Stimulated activated CD4-positive, alpha-beta T cell treated with anti-CD3 and anti-CD28 coated beads, Interleukin-12 subunit alpha, Interleukin-12 subunit beta, amount 100 ng/mL, for 4 hours (primary cell): ENCODE measurements at places on chromosomes 5 and 9.

DNA sequence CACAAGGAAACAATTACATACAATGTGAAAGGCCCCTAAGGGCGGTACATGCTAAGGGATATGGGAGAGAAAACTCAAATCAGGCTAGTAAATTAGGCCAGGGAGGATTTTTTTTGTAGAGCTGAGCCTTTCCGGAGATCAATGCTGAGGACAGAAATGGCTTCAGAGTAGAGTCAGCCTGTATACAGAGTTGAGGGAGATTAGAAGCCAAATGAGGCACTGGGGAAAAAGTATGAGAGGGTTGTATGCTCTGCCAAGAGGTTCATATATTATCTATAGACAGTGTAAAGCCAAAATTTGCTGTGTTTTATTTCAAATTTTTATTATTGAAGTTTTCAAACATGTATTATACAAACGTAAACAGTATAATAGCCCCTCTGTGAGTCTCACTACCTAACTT, 103.1 kb downstream of the BNC2 start:
- DNase-seq = no peak

DNA sequence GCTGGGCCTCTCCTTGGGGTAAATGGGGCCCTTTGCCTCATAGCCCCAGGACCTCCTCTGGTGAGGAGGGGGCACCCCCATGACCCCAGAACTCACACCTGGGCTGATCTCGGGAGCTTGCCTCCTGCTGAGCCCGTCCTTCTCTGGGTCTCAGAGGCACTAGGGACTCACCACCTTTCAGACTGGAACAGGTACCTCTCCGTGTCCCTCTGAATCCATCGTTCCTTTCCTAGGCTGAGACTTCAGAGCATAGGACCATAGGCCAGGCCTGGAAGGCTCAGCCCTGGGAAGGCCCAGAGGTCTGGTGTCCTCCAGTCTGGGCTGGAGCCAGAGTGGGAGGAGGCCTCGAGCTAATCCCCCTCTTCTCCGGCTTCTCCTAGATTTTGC, 97.9 kb downstream of the CACNA1B start:
- DNase-seq = no peak

- no peak for DNase-seq
These were observed 167.0 kb upstream of the PIK3R1 start for GRCh38 chr5:68048516-68048915.

DNA sequence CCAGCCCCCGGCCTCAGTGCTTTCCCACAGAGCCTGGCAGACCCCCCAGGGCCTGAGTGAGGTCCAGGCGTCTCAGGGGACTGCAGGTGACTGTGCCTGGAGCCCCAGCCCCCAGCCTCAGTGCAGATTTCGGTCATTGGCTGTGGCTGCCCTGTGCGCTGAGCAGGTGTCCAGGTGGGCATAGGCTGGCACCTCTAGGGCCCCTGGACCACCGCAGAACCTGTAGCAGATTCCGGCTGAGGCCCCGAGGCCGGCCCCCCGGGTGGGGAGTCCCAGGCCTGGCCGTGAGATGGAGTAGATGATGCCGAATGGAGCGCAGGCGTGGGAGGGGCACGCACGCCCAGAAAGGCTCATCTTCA, 12.1 kb downstream of the EXD3 start:
- DNase-seq = no peak

DNA sequence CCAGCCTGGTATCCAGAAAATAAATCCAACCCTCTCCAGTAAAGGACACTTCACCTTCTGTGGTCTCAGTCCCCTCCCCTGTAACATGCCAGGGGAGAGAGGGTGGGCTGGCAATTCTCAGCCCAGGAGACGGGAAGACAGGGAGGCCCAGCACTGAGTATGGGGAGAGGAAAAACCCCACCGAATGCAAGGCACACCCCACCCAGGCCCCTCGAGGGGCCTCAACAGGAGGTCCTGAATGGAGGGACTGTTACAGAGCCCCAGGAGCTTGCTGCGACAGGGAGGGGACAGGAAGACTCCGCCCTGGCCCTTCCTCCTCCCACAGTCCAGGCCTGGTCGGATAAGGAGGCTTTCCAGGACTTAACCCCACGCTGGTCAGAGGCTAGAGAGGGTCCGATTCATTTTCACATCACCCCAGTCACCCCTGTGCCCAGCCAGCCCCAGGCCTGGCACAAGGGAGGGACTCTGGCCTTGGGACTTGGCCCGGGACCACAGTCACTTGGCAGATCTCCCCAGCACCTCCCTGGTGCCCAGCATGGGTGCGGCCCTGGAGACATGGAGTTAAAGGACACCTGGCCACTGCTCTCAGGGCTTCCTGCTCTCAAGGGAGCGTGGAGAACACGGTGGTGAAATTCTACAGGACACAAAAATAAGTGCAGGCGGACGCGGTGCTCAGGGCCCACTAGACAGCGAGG, 44.9 kb upstream of the STXBP1 start:
- DNase-seq = no peak

DNA sequence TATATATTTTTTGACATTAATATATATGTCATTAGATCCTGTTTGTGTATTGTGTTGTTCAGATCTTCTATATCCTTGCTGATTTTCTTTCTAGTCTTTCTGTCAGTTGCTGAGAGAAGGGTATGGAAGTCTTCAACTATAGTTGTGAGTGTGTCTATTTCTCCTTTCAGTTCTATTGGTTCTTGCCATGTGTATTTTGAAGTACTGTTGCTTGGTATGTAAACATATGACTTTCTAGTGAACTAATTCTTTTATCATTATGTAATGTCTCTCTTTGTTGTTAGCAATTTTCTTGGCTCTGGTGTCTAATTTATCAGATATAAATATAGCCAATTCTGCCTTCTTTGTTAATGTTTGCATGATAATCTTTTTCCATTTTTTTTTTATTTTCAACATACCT, 84.3 kb upstream of the CAST start:
- DNase-seq = no peak

DNA sequence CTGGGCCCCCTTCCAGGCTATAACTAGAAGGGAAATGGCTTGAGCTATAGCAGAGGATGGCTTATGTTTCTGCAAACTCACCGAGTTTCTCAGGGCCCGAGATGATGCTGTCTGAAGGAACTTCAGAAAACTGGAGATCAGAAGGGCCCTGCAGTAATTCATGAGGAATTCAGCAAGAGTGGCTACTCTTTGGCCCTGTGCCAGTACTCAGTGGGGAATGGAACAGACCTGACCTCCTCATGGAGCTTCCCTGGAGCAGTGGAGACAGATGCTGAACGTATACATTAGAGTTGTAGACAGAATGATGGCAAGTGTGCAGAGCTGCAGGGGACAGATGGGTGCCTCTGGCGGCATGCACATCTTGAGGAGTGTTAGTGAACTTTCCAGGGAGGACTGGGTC, 17.3 kb upstream of the SMIM32 start:
- no peak for DNase-seq

GRCh38 chr9:94302426-94302825, 26.0 kb downstream of the NUTM2F start:
- no peak for DNase-seq
